Activated naive CD4-positive, alpha-beta T cell treated with anti-CD3 and anti-CD28 coated beads, Interleukin-2, amount 10 ng/mL, durations not matched to agents 5 hours and 36 hours (primary cell): ENCODE measurements at places on chromosomes 11 and 22. TPM values are rescaled to one million over a fixed set of nuclear protein-coding genes. Genes with fewer than 3 reads are reported as not detected.

The DHCR7 gene
- 68.4 TPM for total RNA-seq

The TRIM29 gene
- total RNA-seq = not detected

The TUB gene
- total RNA-seq = 0.03 TPM

The KCTD14 gene
- total RNA-seq = 0.22 TPM

The EIF1AD gene
- 41.8 TPM for total RNA-seq

The FLRT1 gene
- not detected for total RNA-seq

The CBX7 gene
- total RNA-seq = 18.0 TPM

The NCR3LG1 gene
- total RNA-seq = 0.48 TPM

The CSNK1E gene
- total RNA-seq = 75.9 TPM

The TESMIN gene
- 9.7 TPM for total RNA-seq

The ARHGAP32 gene
- 4.6 TPM for total RNA-seq

The OPCML gene
- total RNA-seq = not detected

The OR51E2 gene
- total RNA-seq = not detected

The WBP2NL gene
- 1.9 TPM for total RNA-seq

The ASPHD2 gene
- 8.6 TPM for total RNA-seq

The BEST1 gene
- total RNA-seq = 0.17 TPM

The KCNJ4 gene
- not detected for total RNA-seq

The HBE1 gene
- not detected for total RNA-seq

The CCDC116 gene
- 0.26 TPM for total RNA-seq

The ARHGAP20 gene
- total RNA-seq = not detected

The ACAT1 gene
- total RNA-seq = 34.3 TPM

The NLRP6 gene
- total RNA-seq = 21.4 TPM

The CNGA4 gene
- 0.22 TPM for total RNA-seq

The KCNK7 gene
- 1.1 TPM for total RNA-seq

The YAP1 gene
- total RNA-seq = 0.05 TPM

The MRGPRF gene
- total RNA-seq = not detected

The OR8B8 gene
- not detected for total RNA-seq

The HTR3A gene
- total RNA-seq = not detected

The MN1 gene
- total RNA-seq = 0.46 TPM

The RIMBP3C gene
- total RNA-seq = 1.1 TPM

The IGSF22 gene
- 0.34 TPM for total RNA-seq

The PCNX3 gene
- total RNA-seq = 41.9 TPM

The MDK gene
- 10.9 TPM for total RNA-seq

The UCP3 gene
- total RNA-seq = 2.0 TPM

The FAM83F gene
- 0.12 TPM for total RNA-seq

The MRPL21 gene
- 52.7 TPM for total RNA-seq

The LMO1 gene
- not detected for total RNA-seq

The TRPM5 gene
- not detected for total RNA-seq

The SOX6 gene
- not detected for total RNA-seq

The CCDC73 gene
- total RNA-seq = not detected

The MS4A7 gene
- total RNA-seq = not detected

The CD6 gene
- total RNA-seq = 352 TPM

The CD82 gene
- 79.7 TPM for total RNA-seq

The OSM gene
- total RNA-seq = 74.5 TPM

The TMEM191C gene
- 2.2 TPM for total RNA-seq

The CTSF gene
- 4.5 TPM for total RNA-seq

The MUC6 gene
- total RNA-seq = not detected

The CHRM4 gene
- 0.18 TPM for total RNA-seq

The BATF2 gene
- 0.19 TPM for total RNA-seq

The USP2 gene
- 0.89 TPM for total RNA-seq

The MS4A1 gene
- 1.0 TPM for total RNA-seq

The PATE4 gene
- total RNA-seq = not detected

The C11orf86 gene
- total RNA-seq = not detected
